ENCODE measurements at places on chromosomes 13 and 19. TPM values are rescaled to one million over a fixed set of nuclear protein-coding genes. Genes with fewer than 3 reads are reported as not detected.

RASGRP4 gene
- total RNA-seq, result 0.95 TPM

LRG1 gene
- 3.9 TPM for total RNA-seq

SYMPK gene
- total RNA-seq, result 22.5 TPM

METTL21C gene
- total RNA-seq, result 0.69 TPM

KLK15 gene
- total RNA-seq, result not detected

PSPN gene
- 1.4 TPM for total RNA-seq

CLDN10 gene
- total RNA-seq, result 0.69 TPM

LACC1 gene
- total RNA-seq, result 9.4 TPM

KLK1 gene
- not detected for total RNA-seq

ZNF837 gene
- 1.5 TPM for total RNA-seq

SIGLEC9 gene
- 1.4 TPM for total RNA-seq

ERCC2 gene
- 8.6 TPM for total RNA-seq

SLC7A10 gene
- 2.2 TPM for total RNA-seq

KPNA3 gene
- total RNA-seq, result 37.5 TPM

SLC15A1 gene
- total RNA-seq, result 0.11 TPM

LPAR2 gene
- 4.1 TPM for total RNA-seq

NRTN gene
- 2.5 TPM for total RNA-seq

NCAN gene
- total RNA-seq, result 0.42 TPM

LGALS7B gene
- 1.2 TPM for total RNA-seq

PIP5K1C gene
- 17.1 TPM for total RNA-seq

DLL3 gene
- not detected for total RNA-seq

CDC37 gene
- 59.5 TPM for total RNA-seq

SIGLEC10 gene
- 0.85 TPM for total RNA-seq

GDF15 gene
- 12.5 TPM for total RNA-seq

ZSCAN4 gene
- total RNA-seq, result not detected

CD33 gene
- 4.7 TPM for total RNA-seq

GAPDHS gene
- total RNA-seq, result not detected

CRLF1 gene
- 2.5 TPM for total RNA-seq

NLRP7 gene
- total RNA-seq, result not detected

EPS8L1 gene
- 3.0 TPM for total RNA-seq

AMH gene
- not detected for total RNA-seq

SLC25A41 gene
- total RNA-seq, result not detected

HCN2 gene
- 0.26 TPM for total RNA-seq

SPC24 gene
- 21.1 TPM for total RNA-seq

ZNF85 gene
- 26.4 TPM for total RNA-seq

PIH1D1 gene
- 49.6 TPM for total RNA-seq

RPS16 gene
- 27.7 TPM for total RNA-seq
